ENCODE measurements at places on chromosomes 2 and 18. TPM values are rescaled to one million over a fixed set of nuclear protein-coding genes. Genes with fewer than 3 reads are reported as not detected.

PLB1 gene
- total RNA-seq: 1.9 TPM

FHL2 gene
- 115 TPM for total RNA-seq

PROKR1 gene
- not detected for total RNA-seq

PRKAG3 gene
- total RNA-seq: not detected

CDCA7 gene
- 4.6 TPM for total RNA-seq

DNA sequence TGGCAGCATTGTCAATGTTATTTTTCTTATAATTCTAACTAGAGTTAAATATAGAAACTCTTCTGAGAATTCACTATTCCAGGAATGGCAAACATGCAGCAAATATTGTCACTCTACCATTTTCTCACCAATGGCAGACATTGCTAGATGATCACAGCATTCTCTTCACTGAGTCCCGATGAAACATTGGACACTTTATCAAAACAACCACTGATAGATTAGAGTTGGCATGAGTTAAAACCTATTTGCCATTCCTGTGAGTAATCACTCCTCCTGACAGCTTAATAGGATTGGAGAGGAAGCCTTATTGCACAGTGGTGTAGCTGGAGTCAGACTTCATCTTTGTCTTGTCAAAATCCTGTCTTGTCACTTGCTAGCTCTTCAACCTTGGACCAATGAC lies 163.9 kb upstream of the THUMPD2 start:
- DNase-seq: peak; percentile 82

DNA sequence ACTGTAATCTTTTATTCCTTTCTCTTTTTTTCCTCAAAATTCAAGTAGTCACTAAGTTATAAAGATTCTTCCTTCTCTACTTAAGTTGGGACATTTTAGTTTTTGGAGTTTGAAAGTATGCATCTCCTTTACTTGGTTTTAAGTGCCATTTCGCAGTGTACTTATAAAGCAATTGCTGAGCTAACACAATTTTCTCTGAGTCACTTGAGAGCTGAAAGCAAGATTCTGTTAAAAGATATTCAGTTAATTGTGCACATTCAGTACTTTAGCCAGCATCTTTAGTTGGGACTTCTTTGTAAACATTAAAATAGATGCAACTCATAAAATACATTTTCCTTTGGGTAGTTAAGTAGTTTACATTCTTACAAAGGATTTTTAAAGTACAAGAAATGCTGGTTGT lies 136.0 kb downstream of the GFPT1 start:
- no peak for DNase-seq

- DNase-seq: no peak
Measured at GRCh38 chr2:231879216-231879615, 47.0 kb downstream of the NPPC start.

- peak; percentile 25 for DNase-seq
Measured at GRCh38 chr18:13800505-13801259, 23.3 kb upstream of the MC5R start.

- no peak for DNase-seq
Measured at GRCh38 chr18:33576999-33577646, 896 bp upstream of the ASXL3 start.

GRCh38 chr18:12014521-12015415 lies 33.5 kb downstream of the IMPA2 start:
- DNase-seq: no peak

GRCh38 chr2:242002944-242003343 lies 133.4 kb downstream of the RTP5 start:
- DNase-seq: no peak

GRCh38 chr2:219278655-219279150 lies 463 bp upstream of the DNAJB2 start:
- no peak for DNase-seq

- no peak for DNase-seq
Measured at GRCh38 chr18:50796495-50796894, 23.3 kb downstream of the MRO start.

- DNase-seq: no peak
Measured at GRCh38 chr2:54538537-54538936, 82.4 kb downstream of the SPTBN1 start.

- DNase-seq: no peak
Measured at GRCh38 chr18:12366379-12366778, 10.6 kb downstream of the AFG3L2 start.

DNA sequence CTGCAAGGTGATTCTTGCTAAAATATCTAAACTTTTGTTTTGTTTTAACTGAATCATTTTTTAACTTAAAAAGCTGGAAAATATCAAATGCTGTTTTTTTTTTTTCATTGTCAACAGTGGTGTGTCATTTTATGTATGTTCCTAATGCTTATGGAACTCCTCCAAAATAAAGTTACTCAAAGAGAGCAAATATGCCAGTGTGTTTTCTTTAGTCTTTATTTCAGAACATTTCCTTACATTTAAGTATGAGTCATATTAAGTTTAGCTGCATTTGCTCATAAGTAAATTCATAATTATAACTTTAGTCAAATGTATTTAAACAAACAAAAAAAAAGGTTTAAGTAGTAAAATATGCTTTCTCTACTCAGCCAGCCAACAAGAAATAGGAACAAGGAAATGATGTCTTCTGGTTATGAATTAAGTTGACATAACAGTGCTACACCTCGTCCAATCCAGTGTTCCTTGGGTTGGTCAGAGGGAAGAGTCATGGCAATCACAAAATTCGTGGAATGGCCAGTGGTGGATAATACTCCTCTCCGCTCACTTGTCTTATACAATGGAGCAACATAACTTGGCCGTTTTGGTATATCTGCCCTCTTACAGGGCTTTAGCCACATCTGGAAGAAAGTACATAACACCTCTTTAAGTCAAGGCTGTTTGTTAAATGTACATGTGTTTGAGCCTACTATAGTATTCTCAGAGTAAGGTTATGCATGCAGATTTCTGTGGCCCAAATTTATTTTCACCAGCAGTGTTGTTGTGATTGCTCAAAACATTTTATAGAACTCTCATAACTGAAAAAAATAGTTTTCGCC lies 80.7 kb downstream of the SLC39A10 start:
- DNase-seq: no peak

DNA sequence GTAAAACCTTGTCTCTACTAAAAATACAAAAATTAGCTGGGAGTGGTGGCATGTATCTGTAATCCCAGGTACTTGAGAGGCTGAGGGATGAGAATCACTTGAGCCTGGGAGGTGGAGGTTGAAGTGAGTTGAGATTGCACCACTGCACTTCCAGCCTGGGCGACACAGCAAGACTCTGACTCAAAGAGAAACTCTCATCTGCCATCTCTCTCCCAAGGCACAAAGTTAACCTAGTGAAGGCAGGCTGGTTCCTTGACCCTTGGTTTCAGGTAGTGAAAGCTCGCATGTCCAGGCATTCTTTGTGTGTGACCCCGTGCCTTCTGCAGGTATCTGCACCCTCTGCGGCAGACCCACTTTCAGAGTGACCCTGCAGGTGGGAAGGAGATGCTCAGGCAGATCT lies 100.0 kb downstream of the WDSUB1 start:
- no peak for DNase-seq

- DNase-seq: no peak
Measured at GRCh38 chr2:30641765-30642345, 165.4 kb downstream of the CAPN13 start.

- DNase-seq: no peak
Measured at GRCh38 chr18:32763293-32763692, 9.5 kb downstream of the KLHL14 start.

DNA sequence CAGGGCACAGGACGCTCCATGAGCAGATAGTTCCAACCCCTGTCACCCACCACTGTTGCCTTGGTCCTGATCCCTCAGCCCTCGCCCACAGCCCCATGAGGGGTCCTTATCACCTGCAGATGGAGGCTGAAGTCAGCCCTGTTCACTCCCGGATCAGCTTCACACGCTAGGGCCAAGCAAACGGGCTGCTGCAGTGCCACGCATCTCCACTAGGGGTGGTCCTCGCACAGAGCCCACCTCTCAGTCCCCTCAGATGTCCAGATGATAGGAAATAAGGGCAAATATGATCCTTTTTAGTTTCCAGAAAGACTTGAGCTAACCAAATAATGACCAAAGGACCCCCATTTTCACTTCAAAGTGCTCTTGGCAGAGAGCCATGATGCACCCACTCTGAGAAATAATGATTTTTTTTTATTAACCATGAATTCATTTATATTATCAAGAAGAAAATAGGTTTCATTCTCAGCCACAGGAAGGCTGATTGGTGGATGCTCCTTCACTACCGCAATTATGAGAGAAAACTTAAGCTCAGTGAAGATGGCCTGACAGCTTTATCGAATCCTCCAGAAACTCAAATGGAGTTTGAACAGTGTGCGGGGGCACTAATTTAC lies 71.9 kb upstream of the KLHL29 start:
- no peak for DNase-seq
